Adrenal gland (tissue), 19 donors: ENCODE measurements at places on chromosomes 16 and 17.

DNA sequence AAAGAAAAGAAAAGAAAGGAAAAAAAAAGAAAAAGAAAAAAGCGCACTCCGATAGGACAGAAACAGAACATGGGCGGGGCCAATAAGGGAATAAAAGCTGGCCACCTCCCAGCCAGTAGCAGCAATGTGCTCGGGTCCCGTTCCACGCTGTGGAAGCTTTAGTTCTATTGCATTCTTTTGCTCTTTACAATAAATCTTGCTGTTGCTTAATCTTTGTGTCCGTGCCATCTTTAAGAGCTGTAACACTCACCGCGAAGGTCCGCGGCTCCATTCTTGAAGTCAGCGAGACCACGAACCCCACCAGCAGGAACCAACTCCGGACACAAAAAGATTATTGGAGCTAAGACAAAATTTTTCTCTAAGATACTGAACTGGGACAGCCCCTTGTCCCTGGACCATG is 3.1 kb upstream of the ARL5C start:
- no peak for DNase-seq

DNA sequence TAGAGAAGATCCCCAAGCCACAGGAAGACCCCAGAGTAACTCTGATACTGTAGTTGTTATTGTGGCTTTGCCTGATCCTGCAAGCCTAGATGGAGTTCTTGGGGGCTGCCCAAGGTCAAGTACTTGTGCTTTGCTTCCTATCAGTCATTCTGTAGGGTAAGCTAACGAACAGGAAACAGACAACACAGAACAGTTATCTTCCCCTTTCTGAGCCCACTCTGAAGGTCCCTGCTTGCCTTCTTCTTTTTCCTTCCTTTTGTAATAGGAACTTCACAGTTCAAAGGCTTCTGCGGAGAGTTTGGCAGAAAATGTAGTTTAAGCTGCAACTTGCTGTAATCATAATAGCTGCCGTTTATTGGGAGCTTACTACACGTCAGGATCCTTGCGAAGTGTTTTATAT is 494.1 kb upstream of the ERCC4 start:
- no peak for DNase-seq

DNA sequence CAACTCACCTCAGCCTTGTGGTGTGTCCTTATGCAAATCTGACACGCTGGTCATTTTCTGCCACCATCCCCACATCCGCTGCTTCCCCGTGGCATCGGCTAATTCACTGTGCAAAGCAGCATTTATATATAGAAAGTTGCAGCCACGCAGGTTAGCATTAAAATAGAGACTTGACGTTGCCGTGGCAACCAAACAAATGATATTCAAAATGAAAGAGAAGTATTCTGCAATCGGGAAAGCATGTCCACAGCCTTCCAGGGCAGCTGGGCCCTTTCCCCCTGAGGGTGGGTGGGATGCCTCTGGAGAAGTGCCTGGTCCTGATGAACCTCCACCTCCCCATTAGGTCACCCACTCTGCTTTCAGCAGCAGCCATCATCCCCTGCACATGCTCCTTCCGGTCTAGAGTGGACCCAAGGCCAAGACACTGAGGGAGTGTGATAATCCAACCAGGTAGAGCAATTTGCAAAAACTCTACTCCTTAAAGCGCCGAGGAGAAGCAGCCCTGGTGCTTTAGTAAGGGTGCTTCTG is 138.7 kb downstream of the GAS7 start:
- peak; percentile 59 for DNase-seq

GRCh38 chr16:54280751-54281150 is 5.8 kb downstream of the IRX3 start:
- DNase-seq, result no peak

DNA sequence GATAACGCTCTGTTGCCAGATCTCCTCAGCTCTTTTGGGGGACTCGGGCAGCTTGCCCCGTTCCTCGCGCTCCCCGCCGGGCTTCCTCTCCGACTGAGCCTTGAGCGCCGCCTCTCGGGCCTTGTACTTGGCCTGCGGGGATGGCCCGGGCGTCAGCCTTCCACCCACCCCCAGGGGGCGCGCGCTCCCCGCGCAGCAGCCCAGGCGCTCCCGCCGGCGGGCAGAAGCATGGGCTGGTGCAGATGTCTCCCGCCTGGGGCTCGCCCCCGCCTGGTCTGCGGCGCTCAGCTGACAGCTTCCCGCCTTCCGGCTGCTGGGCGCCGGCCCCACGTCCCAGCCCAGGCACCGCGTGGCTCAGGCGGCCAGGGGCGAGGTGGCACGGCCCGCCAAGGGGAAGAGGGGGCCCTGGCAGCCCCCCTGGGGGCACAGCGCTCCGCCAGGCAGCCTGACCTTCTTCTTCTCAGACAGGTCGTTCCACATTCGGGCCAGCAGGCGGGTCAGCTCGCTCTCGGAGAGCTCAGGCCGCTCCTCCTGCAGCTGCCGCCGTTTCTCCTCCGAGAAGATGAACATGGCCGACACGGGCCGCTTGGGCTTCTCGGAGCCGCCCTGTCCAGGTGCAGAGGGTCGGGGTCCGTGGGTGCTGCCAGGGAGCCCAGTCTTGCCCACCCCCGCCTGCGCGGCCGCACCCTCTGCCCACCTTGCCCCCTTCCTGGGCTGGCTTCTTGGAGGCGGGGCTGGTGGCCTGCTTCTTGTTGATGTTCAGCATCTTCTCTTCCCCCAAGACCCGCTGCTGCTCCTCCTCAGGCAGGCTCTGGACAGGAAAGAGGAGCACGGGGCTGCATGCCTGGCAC is 8.9 kb downstream of the UBTF start:
- peak; percentile 90 for DNase-seq

GRCh38 chr16:15928261-15929104 is 20.9 kb upstream of the ABCC1 start:
- no peak for DNase-seq

- no peak for DNase-seq
Measured at GRCh38 chr16:84555418-84556196, 51.1 kb upstream of the MEAK7 start.

- no peak for DNase-seq
Measured at GRCh38 chr17:1414001-1414574, 14.1 kb upstream of the YWHAE start.

- DNase-seq, result no peak
Measured at GRCh38 chr17:59405944-59406705, 74.7 kb downstream of the YPEL2 start.

GRCh38 chr17:66953630-66954020 is 10.9 kb upstream of the CACNG4 start:
- DNase-seq, result no peak

- DNase-seq, result no peak
Measured at GRCh38 chr17:11813871-11814270, 183.4 kb downstream of the ZNF18 start.

- DNase-seq, result no peak
Measured at GRCh38 chr17:6437466-6437865, 2.5 kb upstream of the AIPL1 start.

DNA sequence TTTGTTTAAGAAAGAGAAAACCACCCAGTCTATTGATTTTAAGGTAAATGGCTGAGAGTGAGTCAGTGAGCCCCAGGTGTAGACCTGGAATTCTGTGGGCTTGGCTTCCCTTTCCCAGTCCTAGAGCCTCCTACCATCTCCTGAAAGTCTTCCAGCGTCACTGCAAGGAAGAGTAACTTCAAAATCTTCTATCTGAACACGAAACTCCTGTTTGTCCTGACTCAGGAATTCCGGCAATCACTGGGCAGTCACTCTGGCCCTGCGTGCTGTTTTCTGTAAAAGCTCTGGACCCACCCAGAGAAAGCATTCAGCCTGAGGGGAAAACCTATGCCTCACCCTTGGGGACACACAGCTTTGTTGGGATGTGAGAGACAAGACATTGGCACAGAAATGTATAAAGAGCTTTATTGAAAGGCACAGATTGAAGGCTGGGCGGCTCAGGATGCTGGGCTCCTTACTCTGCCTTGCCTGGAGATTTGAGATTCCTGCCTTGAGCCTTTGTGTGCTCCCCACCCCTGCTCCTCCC is 15.9 kb downstream of the MINK1 start:
- no peak for DNase-seq

DNA sequence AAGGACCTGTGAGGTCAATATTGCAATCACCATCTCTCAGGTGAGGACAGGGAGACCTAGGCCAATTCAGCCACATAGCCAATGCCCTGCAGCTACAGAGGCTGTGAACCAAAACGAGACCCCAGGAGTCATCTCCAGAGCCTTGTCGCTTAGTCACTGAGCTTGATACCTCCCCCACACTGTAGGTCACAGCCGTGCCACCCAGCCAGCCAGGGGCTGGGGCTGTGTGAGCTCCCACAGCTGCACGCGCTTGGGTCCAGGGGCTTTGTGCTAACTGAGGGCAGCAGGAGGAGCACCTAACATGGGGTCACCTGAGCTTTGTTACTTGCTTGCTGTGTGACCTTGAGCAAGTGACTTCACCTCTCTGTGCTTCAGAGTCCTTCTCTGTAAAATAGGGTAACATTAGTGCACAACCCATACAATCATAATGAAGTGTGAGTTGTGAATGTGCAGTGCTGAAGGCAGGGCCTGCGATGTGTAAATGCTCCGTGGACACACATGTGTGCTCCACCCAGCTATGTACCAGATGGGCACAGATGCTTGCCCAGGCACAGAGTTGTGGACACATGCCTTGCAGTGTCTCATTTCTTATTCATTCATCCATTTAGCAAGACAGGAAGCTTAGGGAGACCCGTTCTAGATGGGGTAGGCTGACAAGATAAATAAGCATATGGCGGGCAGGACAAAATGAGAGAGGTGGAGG is 25.9 kb downstream of the SBK1 start:
- DNase-seq, result no peak

DNA sequence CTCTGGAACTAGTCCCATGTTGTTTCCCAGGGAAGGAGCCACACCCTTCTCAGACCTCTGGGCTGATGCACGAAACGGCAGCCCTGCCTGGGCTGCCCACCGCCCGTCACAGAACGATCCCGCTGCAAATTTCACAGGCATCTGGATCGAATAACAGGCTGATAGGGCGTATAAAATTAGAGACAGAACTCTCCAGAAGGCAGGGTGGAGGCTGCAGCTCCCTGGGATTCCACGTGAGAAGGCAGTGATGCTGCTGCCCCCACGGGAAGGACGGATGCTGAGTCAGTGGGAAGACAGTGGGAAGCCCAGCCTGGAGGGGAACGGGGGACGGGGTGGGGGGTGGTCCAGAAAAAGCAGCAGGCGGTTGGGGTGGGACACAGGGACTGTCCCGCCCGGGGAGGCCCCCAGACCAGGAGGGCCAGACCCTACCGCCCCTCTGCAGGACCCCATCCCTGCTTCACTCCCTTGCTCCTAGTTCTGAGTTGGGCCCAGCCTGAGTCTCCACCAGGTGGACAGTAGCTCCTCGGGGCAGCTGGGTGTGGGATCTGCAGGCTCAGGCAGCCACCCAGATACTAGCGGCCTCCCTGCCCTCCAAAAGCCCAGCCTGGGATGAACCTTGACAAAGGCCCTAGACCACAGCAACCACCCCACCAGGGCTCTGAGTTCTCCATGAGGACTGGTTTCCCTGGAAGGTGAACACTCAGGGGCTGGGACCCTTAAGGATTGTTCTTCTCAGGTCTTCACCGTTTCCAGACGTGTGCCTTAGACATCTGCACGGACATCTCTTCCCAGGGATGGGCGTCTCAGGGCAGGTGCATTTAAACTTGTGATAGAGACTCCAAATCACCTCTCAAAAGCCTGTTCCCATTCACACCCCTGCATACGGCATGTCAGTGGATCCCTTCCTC is 117.8 kb downstream of the METRNL start:
- no peak for DNase-seq

GRCh38 chr16:28279006-28279405 is 13.3 kb upstream of the SBK1 start:
- DNase-seq, result no peak

DNA sequence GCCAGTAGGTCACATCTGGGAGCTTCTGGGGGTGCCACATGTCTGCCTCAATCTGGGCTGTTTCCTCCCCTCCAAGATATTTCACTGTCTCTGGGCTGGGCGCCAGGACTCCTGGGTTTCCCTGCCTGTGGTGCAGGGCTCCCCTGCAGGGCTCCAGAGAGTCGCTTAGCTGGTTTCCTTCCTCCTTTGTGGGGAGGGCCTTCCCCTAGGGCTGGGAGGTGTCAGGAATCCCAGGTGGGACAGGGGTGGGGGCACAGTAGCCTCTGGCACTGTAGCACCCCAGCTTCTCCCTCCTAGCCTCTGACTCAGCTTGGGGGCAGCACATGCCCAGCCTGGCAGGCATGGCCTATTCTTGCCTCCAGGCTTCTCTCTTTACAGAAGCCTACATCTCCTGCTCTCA is 2.6 kb downstream of the RARA start:
- no peak for DNase-seq

GRCh38 chr17:71232801-71233559 is 887.8 kb upstream of the SOX9 start:
- no peak for DNase-seq

DNA sequence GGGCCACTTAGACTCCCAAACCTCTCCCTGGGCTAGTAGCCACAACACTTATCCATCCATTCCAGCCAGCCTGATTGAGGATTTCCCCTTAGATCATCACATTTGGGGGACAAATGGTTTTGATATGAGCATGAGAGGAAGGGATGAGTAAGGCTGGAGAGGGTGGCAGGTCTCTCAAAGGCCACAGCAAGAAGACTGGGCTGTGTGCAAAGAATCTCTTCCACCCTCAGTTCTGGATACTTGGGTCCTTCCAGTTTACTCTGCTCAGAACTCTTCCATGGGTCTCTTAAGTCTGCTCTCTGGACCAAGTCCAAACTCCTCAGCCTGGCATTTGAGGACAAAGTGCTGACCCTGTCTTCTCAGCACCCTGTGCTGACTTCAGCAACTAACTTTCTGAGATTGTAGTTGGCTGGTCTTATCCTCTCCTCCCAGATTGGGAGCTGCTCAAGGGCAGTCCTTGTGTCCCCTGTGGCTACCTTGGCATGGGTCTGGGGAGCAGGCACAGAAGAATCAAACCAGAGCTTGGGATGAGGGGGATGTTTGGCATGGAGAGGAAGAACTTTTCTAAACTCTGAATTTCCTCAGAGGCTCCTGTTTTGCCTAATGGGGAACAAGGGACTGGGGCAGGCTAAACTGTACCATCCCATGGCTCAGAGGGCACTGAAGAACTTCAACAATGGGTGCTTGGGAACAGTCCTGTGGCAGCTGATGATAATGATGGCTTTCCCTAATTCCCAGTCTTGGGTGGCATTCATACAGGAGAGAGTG is 3.1 kb upstream of the NFATC3 start:
- no peak for DNase-seq

GRCh38 chr17:63998050-63998720 is at the start of gene PRR29:
Gene PRR29 (plus strand): TSS chr17:63998351. CDS start chr17:63998365, 14 bp downstream.
- peak; percentile 75 for DNase-seq

DNA sequence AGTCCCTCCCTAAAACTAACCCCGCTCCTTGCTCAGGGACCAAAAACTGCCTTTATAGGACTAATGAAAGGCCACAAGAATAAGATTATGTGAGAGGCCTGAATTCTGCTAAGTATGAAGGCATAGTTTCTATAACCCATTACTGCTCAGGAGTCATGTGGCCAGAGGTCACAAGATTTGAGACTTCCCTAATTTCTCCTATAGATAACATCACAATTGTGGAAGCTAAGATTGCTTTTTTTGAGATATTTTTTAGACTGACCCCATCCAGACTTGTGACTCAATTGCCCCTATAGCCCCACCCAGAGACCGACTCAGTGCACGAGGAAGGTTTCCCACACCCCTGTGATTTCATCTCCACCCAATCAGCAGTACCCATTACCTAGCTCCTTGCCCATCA is 504.1 kb upstream of the GOT2 start:
- peak; percentile 7 for DNase-seq

- DNase-seq, result no peak
Measured at GRCh38 chr16:27943766-27944165, 119.7 kb downstream of the GSG1L start.

GRCh38 chr17:72135546-72136325 is 14.9 kb downstream of the SOX9 start:
- DNase-seq, result no peak

- DNase-seq, result no peak
Measured at GRCh38 chr17:40457964-40458791, 14.9 kb downstream of the IGFBP4 start.
